COLO829 (cell line): ENCODE measurements at places on chromosomes 4 and X.

- peak; percentile 76 for DNase-seq
Measured at GRCh38 chr4:114658179-114658578, 59.6 kb downstream of the UGT8 start.

- no peak for DNase-seq
Measured at GRCh38 chr4:57774171-57774570, 664.0 kb upstream of the IGFBP7 start.

GRCh38 chr4:146439999-146440398 lies 81.7 kb downstream of the SLC10A7 start:
- no peak for DNase-seq

- DNase-seq = peak; percentile 22
Measured at GRCh38 chrX:108312957-108313356, 125.3 kb downstream of the COL4A6 start.

DNA sequence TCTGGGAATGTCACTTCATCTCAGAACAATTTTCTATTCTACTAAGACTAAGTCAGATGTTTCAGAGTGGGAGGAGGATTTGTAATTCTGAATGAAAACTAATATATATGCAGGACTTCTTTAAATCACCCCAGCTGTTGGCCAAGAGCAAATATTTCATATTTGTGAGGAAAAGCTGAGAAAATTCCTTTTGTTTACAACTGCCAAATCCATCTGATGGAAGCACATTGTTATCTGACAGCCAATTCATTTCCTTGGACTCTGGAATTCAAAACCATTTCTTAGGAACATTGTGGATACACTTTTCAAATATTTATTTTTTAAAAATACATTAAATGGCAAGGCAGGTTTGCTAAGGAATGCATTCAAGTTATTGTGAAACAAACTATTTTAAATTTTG lies 8.0 kb downstream of the SLIT2 start:
- DNase-seq = no peak

- no peak for DNase-seq
Measured at GRCh38 chr4:39715788-39716187, 17.9 kb downstream of the UBE2K start.

DNA sequence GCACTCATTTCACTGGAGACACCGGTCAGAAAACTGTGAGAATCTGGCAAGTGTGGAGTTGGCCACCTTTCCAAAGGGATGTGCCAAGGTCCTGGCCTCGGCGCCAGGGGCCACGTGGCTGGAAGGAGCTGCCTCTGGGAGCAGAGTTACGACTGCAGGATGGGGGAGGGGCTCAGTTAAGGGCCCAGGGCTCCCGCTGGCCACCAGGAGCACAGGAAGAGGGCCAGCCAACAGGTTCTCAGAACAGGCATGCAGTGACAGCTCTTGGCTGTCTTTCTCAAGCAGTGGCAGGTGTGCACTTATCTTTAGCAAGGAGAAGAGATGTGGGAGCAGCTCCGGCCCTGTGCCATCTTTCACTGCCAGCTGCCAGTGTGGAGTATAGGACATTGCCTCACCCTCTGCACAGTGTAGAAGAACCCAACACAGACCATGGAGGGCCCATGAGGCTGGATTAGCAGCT lies 115.9 kb upstream of the RBPJ start:
- no peak for DNase-seq

DNA sequence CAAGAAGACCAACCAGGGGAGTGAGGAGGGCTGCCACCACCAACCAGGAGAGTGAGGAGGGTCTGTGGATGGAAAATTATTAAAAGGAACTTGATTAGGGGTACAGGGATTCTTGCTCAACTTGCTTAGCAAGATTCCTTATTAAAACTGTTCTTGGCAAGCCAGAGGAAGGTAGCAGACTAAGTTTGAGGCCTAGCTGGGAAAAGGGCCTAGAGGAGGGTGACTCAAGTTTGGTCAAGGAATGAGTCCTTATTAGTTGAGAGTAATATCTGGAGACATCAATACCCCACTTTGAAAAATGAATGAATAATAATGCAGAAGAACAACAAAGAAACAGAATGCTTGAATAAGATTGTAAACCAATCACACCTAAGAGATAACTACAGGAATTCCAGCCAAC lies 612.4 kb upstream of the ZFP42 start:
- DNase-seq = no peak

GRCh38 chr4:123481717-123482116 lies 85.1 kb downstream of the SPRY1 start:
- no peak for DNase-seq

DNA sequence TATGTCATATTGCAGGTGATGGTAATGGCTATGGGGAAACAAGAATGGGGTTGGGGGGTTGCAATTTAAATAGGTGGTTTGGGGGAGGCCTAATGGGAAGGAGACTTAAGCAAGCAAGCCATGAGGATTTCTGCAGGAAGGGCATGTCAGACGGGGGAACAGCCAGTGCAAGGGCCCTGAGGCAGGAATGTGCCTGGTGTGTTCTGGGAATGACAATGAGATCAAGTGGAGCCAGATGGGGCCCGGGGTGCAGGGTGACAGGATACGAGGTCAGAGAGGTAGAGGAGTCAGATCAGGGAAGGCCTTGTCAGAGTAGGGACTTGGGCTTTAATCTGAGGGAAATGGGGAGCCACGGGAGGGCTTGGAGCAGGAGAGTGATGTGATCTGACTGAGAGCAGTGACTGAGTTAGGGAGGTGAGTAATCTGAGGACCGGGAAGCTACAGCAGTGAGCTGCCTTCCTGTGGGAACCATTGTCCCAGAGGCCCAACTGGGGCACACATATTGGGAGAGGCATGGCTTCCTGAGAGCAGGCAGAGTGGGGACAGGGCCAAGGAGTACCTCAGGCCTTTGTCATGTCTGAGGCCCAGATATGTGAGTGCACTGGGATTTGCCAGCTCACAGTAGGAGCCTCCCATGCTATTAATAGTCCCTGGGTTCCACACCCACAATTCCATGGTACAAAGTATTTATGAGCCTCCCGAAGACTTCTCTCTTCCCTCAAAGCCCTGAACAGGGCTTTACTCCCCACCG lies 139.8 kb downstream of the BCOR start:
- no peak for DNase-seq
